ENCODE measurements at places on chromosomes 4 and X.

- DNase-seq: no peak
Measured at GRCh38 chr4:54843106-54843505, 185.3 kb downstream of the KIT start.

DNA sequence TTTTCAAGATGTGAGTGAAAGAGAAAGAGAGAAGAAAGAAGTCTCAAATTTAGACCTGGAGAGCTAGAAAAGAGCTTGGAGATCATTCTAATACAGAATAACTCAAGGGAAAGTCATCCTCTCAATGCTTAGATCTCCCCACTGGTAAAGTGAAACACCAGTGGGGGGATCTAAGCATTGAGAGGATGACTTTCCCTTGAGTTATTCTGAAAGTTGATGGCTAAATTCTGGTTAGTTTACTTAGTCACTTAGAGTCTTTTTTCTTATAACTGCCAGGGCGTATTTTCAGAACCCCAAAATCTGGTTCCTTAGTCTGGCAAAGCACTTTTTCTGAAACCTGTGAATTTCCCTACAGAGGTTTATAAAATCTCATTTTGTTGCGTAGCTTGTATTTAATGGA lies 198.6 kb downstream of the ARHGAP24 start:
- no peak for DNase-seq

DNA sequence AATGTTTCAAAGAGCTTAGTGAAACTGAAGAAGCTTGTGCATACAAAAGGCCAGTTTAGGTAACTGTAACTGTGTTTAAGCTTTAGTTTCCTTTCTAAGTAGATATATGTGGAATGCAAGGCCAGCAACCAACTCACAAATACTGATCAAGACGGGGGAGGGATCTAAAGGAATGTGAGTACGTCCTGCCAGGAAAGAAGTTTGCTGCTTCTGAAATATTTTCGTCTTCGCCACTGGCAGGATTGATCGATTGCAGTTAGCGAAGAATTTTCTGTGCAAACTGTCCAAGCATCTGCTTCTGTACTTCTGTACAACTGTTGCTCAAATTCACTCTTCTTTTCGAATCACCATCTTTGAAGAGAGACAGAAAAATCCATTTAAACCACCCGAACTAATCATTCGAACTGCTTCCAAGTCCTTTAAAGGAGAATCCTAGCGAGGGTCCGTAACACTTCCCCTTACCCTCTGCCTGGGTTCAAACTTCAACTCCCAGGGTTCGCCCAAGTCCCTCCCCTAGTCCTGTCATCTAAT lies 373 bp upstream of the INTS6L start:
- no peak for DNase-seq

- no peak for DNase-seq
Measured at GRCh38 chr4:80407246-80407645, 71.7 kb downstream of the CFAP299 start.

GRCh38 chrX:7235071-7235470 lies 87.1 kb upstream of the PUDP start:
- DNase-seq: no peak

DNA sequence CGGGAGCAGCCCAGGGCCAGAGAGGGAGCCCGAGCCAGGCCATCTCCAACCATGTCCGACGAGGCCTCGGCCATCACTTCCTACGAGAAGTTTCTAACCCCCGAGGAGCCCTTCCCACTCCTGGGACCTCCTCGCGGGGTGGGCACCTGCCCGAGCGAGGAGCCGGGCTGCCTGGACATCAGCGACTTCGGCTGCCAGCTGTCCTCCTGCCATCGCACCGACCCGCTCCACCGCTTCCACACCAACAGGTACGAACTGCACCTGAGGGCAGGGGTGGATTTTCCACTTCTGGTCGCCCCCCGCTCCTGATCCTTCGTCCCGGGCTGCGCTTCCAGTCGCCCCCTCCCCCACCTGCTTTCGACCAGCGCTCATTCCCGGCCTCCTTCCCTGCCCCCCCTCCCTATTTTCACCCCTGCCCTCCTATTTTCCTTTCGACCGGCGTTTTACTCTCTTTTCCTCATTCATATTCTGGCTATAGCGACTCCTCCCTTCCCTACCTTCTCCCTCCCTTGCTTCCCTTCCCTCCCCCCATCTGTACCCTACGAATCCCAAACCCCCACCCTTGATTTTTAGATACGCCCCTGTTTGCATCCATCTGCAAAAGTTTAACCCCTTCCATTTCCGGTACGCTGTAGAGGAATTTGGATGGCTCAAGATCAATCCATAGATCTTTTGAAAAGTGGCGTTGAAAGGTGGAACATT lies 633 bp downstream of the FAM199X start:
- no peak for DNase-seq

- no peak for DNase-seq
Measured at GRCh38 chr4:155546451-155546850, 120.2 kb upstream of the GUCY1A1 start.

DNA sequence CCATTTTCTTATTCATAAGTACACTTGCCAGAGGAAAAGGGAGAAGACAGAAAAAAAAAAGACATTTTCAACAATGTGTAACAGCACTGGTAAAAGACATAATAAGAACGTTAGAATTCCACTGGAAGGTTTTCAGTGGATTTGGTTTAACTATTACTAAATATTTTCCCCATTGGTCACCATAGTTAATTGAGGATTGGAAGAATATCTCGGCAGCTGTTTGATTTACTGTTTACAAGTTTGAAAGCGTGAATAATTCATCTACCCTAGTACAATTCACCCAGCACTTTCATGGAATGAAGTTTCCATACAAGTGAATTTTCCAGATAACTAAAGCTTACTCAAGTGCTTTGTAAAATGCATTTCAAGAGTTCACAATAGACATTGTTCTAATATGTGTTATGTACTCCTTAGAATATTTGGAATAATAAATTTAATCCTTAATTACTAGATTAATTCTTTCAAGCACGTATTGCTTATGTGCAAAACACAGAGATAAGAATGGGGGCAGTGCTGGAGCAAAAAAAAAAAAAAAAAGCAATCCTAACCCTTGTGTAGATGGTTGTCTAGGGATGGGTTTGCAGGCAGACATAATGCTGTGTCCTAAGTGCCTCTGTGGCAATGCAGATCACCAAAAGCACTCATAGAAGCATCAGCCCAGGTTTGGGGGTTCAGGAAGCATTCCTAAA lies 57.1 kb downstream of the ENPEP start:
- DNase-seq: no peak

DNA sequence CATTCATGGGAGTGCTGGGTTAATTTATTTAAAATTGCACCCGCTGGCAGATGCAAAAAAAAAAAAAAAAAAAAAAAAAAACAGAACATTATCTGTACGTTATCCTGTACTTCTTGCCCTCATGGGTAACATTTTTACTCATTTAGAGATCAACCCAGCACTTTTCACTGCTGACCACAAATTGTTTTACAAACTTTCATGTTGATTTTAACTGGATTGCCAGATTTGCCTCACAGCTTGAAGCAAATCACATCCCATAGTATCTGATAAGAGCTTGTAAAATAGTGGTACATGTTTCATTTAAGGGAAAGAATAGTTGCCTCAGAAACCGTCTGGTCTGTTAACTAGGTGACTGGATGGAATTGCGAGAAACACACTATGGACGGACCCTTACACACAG lies 640.8 kb downstream of the TRIML1 start:
- no peak for DNase-seq

DNA sequence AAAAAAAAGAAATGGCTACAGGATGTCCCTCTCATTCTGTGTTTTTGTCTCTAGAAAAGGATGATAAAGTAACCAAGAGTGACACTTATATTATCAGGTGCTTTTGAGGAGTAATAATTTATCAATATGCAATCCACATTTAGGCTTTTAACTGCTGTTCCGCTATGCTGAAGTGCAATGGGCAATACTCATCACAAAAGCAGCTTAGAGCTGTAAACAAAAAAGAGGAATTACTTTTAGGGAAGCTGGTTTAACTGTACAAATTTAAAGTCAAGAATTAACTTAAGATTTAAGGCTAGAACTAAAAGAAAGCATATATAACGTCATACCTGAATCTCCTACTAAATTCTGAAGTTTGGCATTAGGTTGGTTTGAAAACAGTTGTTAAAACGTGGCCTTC lies 93.5 kb upstream of the DDX3X start:
- no peak for DNase-seq

- no peak for DNase-seq
Measured at GRCh38 chr4:170758988-170759387, 669.2 kb upstream of the AADAT start.

DNA sequence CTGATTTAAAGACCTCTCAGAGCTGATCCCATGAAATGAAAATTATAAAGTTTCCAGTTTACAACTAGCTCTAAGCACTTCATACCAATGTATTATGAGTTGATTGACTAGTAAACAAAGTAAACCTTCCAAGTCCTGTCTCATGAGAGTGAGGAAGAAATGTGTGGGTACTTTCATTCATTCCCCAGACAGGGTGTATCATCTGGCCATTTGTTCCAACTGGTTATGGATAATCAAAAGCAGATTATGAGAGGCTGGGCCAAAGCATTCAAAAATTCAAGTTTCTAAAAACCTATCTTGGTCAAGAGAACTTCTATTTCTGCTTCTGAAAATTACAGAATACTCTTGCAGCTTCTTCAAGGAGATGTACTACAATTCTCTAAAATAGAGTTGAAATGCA lies 193.3 kb upstream of the RASGEF1B start:
- DNase-seq: no peak

DNA sequence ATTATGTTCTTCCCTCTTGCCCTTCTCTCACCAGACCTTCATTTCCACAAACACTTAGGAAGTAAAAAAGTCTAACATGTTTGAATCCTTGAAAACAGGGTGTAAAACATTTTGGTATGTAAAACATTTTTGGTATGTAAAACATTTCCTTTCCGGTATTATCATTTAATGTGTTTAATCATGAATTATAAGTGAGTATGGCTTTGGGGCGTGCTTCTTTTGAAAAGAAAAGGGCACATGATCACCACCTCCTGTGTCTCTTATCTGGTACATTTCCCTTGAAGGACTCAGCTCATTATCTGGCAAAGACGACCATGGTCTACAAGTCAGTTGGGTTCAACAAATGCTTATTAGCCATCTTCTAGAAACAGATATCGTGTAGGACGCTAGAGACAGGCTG lies 283.6 kb downstream of the FRMPD4 start:
- no peak for DNase-seq

GRCh38 chr4:40040908-40041307 lies 15.7 kb upstream of the N4BP2 start:
- no peak for DNase-seq

DNA sequence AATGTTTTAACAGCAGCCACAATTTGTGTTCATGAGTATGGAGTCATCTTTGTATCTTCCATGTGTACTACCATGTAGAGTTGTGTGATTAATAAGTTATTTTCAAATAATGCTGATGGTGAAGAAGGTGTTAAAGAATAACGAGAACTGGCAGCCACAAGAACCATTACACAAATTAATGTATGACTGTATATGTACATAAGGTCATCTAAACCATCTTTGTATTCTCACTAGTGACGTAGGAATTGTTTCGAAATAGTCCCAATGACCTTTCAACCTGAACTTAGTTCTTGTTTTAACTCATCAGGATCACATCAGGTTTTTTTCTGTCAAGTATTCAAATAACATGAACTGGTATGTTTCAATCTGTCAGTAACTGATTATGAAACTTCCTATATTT lies 48.3 kb upstream of the NOCT start:
- DNase-seq: no peak

DNA sequence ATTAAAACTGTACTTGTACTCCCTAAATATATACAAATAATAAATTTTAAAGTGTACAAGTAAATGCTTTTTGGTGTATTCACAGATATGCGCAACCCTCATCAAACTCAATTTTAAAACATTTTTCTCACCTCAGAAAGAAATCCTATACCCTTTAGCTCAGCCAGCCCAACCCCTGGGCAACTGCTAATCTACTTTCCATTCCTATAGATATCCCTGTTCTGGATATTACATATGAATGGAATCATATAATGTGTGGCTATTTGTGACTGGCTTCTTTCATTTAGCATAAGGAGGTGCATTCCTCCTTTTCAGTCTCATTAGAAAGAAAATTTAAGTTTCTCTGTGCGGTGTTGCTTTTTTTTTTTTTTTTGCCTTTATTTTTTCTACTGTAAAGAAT lies 39.4 kb downstream of the INTU start:
- DNase-seq: no peak

DNA sequence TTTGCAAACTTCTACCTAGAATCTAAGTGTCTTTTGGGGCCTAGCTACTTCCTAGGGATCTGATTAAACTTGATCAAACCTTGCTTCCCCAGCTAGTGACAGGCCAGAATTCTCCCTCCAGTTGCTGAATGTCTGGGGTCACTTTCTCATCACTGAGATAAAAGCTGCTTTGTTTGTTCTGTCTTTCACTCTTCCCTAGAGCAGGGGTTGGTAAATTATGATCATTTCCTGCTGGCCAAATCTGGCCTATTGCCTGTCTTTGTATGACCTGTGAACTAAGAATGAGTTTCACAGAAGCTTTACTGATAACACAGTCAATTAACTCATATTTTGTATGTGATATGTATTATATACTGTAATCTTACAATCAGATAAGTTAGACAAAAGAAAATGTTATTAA lies 157.8 kb upstream of the AADAT start:
- DNase-seq: no peak

- no peak for DNase-seq
Measured at GRCh38 chr4:165502916-165503907, 124.4 kb downstream of the CPE start.

DNA sequence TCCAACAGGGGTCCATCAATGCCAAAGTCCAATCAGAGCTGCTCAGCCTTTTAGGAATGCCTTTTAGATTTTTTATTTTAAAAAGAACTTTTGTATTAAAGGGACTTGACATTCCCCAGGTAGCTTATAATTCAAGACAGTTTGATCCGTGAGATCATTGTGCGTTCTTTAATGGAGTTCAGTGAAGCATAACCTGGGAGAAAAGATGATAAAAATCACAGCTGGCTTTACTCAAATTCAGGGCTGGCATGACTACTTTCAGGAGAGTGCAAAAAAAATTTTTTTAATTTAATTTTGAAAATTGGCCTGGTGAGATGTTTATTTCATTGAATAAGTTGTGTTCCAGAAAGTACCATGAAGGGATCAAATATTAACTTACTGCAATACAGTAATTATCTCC lies 118.2 kb downstream of the VCX2 start:
- no peak for DNase-seq

DNA sequence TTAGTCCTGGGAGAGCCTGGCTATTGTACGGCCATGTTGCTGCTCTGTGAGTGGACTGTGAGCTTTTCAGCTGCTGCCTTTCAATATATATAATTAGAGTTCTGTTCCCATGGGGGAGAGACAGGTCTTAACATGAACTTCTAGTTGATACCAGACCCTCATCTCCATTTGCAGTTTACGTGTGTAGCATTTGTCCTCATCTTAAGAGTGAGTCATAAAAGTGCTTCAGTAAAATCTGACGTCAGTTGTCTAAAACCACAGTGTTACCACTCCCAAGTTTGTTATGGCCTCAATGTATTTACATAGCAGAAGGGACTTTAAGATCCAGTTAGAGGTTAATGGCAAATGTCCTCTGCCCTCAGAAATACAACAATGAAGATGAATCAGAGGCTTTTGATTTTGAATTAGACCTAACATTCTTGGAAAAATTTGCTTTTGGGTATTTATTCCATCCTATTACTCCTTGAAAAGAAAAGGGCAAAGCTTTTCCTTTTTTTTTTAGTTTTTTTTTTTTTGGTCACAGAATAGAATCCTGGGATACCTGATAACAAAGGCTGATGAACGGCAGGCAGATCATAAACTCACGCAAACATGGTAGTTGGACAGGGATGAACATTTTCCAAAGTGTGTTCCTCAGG lies 38.6 kb downstream of the PHOX2B start:
- DNase-seq: no peak
